NCI-H748 treated with DMSO at 0.1 percent for 48 hours (cell line): ENCODE measurements at places on chromosomes 7 and 10.
A peak's percentile ranks its signal among the peaks of the same experiment; 100 is the strongest.

DNA sequence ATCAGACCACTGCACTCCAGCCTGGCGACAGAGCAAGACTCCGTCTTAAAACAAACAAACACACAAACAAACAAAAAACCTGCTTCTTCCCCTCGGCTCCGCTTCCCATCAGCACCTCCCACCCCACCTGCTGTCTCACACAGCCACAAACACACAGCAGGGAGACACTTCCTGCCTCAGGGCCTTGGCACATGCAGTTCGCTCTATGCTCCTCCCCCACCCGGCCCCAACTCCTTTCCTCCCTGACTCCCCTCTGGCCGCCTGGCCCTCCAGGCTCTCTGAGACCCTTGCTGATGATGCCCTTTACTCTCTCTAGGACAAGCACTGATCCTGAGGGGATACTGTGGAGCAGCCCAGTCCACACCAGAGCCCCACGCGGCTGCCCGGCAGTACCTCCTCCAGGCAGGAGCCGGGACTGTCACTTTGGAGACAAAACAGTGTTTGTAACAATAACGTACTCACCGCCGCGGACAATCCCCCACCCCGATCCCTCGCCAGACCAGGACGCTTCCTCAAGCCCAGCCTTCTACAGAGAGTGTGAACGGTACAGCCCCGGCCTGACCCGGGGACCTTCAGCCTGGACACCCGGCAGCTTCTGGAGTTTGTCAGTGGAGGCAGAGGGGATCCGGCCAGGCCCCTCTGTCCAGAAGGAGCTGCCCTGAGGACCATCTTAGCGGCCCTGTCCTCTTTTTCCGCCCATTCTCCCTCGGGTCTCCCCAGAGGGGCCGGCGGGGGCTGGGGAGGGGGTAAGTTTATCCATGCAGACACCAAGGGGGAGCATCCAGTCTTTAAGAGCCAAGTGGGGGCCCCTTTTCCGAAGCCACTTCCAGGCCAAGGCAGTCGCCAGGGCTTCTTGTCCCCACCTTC is 50.0 kb upstream of the GTF2IRD1 start:
- DNase-seq = no peak

- no peak for DNase-seq
Observed at GRCh38 chr7:50371551-50372021, 67.1 kb downstream of the IKZF1 start.

GRCh38 chr7:45389073-45389872 is 184.9 kb upstream of the ADCY1 start:
- no peak for DNase-seq

- no peak for DNase-seq
Observed at GRCh38 chr7:84548366-84549365, 354.1 kb upstream of the SEMA3A start.

DNA sequence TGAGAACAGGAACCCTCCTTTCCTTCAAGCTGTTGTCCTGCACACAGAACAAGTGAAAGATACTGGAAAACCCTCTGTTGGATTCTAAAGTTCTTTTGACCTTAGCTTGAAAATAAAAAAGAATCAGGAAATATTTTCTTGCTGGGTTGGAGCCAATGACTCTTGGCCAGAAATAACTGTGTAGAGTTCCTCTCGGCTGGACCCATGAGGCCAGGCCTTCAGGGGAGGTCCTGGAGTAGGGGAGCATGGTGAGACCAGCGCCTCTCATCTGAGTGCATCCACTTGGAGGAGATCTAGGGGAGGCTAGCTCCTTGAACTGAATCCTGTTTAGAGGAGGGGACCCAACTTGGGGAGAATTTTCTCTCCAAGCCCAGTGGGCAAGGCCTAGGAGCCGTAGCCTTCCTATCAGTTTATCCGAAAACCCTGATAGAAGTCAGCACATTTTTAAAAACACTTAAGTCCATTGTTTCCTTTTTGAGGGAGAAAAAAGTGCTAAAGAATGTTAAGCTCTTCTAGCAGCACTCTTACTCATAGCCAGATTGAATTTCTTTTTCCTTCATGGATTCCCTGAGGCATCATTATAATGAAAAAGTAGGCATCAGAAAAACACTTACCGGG is 635.7 kb upstream of the ANKRD30A start:
- DNase-seq = no peak

DNA sequence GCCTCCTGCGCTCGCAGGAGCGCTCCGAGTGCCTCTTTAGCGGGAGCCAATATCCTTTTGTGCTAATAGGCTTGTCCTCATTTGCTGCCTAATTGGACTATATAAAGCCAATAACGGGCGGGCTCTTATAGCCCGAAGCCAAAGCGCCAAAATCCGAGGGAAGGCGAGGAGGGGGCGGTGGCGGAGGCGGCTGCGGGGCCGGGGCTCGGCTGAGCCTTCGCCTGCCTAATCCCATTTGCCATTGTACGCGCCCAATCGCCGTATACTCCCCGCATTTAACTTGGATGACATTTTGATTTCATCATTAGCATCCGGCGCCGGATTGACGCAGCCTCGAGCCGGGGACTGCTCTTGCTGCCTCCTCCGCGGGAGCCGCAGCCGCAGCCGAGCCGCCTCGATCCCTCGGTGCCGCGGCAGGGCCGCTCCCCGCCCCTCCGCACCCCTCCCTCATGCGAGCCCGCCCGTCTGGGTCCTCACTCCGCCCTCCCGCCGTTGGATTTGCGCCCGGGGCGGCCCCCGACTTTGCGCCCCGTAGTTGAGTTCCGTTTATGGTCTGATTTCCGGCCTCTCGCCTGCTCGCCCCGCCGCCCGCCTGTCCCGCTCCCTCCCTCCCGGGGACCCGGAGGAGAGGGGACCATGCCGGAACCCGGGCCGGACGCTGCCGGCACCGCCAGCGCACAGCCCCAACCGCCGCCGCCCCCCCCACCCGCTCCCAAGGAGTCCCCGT is at the start of gene HMX3:
Gene HMX3 (plus strand): TSS at position 556 of the 727 bp plus-strand sequence. CDS start 81 bp downstream, at position 637.
- peak; percentile 19 for DNase-seq

DNA sequence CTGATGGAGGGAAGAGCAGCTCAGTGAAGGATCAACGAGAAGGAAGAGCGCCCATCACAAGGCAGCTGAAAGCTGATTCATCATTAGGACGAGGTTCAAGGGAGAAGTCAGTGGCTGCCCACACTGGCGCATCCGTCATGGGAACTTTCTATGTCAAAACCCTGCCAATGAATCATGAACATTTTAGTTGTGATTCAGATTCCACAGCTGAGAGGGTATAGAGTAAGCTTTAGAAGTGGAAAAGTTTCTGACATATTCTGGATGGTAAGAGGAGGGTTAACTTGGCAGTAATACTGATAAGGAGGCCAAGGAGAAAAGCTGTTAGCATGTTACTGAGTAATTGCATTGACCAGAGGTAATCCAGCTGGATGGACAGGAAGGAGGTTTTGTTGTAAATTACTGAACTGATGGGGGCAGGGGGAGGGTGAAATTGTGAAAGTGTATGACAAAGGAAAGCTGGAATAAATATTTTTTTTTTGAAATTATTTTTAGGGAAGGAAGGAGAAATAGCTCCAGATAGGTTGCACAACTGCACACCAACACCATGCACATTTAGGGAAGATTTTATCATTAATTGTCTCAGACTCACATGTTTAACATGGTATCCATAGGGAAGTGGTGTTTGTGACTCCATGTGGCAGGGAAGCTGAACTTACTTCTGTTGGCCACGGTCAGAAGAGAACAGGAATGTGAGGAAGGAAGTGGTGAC is 78.3 kb upstream of the NRP1 start:
- DNase-seq = no peak

DNA sequence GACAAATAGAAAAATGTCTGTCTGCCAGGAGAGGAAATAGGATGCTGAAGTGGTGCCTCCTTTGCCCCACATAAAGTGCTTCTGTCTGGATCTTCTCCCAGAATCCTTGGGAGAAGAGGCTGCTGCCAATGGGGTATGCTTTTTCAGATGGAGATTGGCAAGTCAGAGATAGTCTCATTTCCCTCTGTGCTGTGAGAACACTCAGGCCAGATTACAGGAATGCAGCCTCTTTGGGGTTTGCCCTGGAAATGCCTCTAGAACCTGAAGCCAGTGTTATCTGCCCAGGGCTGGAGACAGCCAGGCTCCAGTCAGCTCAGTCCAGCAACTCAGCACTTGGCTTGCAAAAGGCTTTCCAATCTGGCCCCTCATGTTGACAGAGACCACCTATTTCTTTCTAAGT is 119.1 kb upstream of the PHYHIPL start:
- DNase-seq = no peak

- no peak for DNase-seq
Observed at GRCh38 chr10:74888962-74889661, 62.7 kb downstream of the KAT6B start.

GRCh38 chr7:96636342-96636860 is 73.2 kb downstream of the SEM1 start:
- DNase-seq = no peak

- no peak for DNase-seq
Observed at GRCh38 chr7:17462131-17462631, 163.7 kb downstream of the AHR start.

DNA sequence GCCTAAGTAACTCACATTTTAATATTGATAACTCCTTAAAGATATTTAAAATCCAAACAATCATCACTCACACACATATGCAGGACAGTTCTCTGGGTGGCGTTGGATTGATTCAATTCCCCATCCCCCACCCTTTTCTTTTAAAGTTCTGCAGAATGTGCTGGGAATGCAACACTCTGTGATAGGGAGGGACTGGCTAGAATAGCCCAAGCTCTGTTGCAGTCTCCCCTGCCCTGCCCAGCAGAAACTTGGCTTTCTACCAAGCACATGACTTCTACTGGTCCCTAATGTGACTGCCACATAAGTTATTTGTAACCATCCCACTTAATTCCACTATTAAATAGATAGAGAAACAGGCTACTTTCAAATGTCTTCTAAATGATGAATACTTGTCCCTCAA is 55.2 kb downstream of the TWIST1 start:
- no peak for DNase-seq

DNA sequence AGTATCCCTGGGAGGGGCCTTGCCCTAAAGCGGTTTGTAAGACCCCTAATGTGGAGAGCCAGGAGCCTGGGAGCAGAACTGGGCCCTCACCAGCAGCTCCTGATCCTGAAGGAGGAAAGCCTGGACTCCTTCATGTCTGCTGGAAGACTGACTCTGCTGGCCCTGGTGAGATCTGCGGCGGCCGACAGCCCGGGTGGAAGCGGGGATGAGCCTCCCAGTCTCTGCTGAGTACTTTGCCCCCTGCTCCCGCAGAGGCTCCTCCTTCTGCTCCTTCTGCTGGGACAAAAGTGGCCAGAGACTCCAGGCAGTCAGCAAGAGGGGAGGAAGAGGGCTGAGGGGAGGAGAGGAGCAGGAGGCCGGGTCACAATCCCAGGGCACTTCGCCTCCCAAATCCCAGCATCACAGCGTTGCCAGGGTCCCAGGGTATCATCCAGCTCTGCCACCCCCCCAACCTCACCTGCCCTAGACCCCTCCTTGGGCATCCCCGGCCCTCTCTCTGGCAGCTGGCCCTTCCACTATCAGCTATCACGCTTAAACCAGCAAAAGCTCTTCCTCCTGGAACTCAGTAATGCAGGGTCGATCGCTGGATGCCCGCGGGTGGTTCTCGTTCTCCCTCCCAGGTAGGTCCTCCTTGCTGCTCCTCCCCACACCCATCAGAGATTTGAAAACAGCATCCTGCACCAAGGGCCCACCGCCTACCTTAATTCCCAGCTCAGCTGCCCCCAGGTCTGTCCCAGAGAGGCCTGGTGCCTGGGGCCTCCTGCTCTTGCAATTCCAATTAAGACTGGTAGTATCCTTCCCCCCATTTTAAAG is 7.9 kb downstream of the TBATA start:
- no peak for DNase-seq

DNA sequence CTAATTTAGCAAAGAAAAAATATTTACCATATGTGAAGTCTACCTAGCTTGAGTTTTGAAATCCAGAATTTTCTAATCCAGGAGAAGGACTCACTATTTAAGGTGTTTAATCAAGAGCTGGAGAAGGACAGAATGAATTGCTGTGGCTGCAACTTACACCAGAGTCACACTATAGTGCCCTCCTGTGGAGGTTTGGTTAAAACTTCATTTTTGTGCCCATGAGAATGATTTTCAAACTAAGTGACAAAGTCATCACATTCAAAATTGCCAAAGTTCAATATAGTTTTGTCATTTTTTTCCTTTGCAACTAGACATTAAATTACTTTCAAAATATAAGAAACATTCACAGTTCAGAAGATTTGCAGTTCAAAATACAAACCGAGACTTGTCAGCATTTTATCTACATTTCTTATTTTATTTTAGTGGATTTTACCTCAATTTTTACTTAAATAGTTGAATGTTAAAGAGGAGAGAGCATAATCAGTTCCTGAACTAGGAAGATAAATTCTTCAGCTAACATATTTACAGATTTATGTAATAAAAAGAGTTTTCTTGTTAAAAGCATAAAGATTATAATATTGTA is 70.7 kb downstream of the CABCOCO1 start:
- DNase-seq = peak; percentile 6

- DNase-seq = no peak
Observed at GRCh38 chr7:142422621-142423020, 164.8 kb upstream of the PRSS58 start.
